Activated CD4-positive, alpha-beta T cell treated with anti-CD3 and anti-CD28 coated beads for 48 hours (primary cell): ENCODE measurements at places on chromosomes 3 and 15.

DNA sequence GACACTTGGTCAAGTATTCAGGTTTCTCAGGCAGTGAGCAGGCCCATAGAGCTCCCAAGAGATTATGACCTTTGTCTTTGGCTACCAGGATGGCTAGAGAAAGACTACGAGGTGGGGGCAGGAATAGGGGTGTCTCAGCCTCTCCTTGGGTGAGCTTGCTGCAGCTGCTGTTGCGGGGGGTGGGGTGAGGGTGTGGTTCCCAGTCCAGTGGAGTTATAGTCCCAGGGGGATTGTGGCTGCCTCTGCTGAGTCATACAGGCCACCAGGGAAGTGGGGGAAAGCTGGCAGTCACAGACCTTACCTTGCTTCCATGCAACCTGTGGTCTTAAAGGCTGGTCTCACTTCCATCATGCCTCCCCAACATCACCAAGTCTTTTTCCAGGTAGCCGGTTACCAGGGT, 31.7 kb downstream of the ATP2C1 start:
- DNase-seq: no peak

GRCh38 chr15:77013776-77014131, 18.8 kb downstream of the PSTPIP1 start:
- DNase-seq: peak; percentile 90

DNA sequence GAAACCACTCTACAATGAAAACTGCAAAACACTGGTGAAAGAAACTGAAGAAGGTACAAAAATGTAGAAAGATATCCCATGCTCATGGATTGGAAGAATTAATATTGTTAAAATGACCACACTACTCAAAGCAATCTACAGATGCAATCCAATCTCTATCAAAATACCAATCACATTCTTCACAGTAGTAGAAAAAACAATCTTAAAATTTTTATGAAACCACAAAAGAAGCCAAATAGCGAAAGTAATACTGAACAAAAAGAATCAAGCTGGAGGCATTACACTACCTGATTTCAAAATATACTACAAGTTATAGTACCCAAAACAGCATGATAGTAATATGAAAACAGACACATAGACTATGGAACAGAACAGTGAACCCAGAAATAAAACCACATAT, 36.9 kb downstream of the TXNRD3 start:
- no peak for DNase-seq

- no peak for DNase-seq
Measured at GRCh38 chr3:74137790-74138189, 476.7 kb downstream of the CNTN3 start.

DNA sequence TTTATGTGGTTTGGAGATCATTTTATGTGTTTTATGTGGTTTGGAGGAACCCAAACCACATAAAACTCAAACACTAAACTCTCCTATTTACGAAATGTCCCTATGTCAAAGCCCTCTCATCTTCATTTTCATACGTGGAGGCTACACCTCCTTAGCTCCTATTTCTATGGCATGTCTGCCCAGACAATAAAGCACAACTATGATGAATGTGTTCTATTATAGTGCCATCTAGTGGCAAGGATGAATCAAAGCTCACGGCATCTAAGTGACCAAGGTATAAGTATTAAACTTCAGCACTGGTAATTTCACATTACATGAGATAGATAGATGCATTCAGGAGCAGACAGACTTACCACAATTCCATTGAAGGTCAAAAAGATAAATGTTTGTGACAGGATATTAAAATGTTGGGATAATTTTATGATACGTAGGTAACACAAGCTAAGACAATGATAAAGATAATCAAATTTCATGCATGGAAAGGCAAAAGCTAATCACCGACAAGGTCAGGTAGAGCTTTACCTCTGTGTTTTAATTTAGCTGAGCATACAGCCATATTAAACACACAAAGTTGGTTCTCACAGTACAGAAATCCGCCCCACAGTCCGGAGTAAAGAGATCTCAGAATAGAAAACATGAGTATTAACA, 130.6 kb upstream of the FHIT start:
- peak; percentile 4 for DNase-seq

- no peak for DNase-seq
Measured at GRCh38 chr15:81378443-81378842, 4.4 kb upstream of the TMC3 start.

DNA sequence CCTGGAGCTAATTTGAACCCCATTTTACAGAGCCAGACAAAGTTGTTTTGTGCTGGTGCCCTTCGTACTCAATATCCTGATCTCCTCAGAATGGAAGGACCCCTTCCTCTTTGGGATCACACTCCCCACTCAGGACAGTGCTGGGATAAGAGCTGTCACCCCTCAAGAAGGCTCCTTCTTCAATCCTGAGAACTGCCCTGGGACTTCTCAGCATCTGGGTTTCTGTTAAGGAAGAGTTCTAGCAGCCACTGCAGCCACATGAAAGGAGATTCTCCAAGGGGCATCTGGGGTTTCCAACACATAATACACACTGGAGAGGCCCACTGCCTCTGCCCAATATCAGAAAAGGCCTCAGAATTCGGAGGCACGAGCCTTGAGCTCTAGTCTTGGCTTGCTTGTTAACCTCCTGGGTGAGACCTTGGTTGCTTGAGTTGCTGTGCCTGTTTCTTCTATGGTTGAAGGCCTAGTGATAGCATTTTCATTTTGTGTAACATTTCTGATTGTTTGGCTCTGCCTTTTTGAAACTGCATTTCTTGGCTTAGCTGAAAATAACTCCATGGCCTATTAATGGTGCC, 78.8 kb upstream of the NMNAT3 start:
- DNase-seq: no peak

DNA sequence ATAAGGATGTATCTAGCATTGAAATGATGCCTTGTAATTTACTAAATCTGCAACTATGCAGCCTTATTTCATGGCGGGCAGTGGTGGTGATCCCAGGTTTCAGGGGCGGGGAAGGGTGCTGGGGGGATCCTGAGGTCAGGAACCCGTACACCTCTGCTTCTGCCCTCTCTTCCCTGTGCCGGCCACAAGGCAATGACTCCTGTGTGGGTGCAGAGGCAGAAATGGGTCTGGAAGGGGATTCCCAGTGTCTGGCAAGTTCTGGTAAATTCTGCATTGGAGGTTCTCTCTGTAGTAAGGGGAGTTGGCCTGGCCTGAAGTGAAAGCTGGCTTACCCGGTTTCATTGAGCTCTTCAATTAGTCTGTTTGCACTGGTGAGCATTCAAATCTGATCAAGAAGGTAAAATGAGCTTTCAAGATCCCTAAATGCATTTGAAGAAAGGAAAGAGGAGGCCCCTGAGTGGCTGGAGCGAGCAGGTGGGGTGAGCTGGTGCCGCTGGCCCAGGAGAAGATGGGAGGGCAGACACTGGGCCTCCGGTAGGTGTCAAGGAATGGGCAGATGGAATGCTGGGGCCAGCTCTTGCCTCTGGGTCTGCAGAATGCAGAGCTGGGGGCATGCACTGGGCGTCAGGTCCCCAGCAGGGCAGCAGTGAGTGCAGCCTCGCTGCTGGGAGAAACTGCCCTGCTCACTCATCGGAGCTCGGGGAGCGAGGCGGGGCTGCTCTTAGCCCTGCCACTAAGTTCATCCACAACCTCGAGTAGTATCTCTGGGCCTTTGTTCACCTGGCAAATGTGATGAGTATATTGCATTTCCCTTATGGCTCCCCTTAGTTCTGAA, 13.7 kb downstream of the NRROS start:
- DNase-seq: no peak

DNA sequence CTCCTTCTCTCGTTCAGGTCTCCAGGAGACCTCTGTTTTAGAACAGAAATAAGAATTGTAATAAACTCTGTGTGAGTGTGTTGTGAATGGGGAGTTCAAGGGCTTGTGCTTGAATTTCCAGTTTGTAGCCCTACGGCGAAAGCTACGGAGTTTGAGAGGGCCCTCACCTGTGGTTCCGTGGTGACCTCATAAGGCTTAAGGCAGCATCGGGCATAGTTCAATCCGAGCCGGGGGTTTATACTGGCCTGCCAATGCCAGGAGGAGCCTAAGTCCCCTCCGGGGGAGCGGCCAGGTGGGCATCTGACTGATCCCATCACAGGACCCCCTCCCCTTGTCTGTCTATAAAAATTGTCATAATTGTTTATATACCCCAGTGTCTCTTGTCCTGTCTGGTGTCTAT, 43.7 kb downstream of the ZBTB11 start:
- DNase-seq: no peak

DNA sequence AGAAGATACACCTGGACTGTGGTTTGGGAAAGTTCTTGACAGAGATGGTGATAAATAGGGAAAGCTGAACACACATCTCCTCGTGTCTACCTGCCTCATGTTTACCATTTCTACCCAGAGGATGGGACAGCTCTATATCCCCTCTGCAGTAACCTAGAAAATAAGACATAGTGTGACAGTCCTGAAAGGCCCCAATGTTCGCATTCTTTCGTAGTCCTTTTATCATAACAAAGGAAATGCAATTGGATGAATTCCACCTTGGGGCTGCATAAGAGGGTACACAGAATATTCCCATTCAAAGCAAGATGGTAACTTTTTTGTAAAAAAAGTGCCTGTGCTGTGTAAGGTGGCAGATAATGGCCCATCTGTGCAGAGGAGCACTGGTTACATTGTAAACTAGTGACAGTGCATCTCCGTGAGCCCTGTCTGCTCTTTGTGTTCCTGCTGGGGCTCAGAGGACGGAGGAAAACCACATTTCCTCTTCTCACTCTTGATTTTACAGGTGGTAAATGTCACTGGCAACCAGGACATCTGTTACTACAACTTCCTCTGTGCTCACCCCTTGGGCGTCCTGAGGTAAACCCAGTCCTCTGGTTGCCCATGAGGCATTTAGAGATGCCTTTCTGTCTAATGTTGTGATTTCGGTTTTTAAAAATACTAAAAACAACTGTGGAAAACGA, 74.3 kb downstream of the SIDT1 start:
- peak; percentile 61 for DNase-seq

- peak; percentile 63 for DNase-seq
Measured at GRCh38 chr3:45528429-45528828, 66.1 kb upstream of the LIMD1 start.

- DNase-seq: no peak
Measured at GRCh38 chr3:64919934-64920333, 232.1 kb upstream of the ADAMTS9 start.

GRCh38 chr3:29559741-29560465, 279.0 kb downstream of the RBMS3 start:
- DNase-seq: no peak

DNA sequence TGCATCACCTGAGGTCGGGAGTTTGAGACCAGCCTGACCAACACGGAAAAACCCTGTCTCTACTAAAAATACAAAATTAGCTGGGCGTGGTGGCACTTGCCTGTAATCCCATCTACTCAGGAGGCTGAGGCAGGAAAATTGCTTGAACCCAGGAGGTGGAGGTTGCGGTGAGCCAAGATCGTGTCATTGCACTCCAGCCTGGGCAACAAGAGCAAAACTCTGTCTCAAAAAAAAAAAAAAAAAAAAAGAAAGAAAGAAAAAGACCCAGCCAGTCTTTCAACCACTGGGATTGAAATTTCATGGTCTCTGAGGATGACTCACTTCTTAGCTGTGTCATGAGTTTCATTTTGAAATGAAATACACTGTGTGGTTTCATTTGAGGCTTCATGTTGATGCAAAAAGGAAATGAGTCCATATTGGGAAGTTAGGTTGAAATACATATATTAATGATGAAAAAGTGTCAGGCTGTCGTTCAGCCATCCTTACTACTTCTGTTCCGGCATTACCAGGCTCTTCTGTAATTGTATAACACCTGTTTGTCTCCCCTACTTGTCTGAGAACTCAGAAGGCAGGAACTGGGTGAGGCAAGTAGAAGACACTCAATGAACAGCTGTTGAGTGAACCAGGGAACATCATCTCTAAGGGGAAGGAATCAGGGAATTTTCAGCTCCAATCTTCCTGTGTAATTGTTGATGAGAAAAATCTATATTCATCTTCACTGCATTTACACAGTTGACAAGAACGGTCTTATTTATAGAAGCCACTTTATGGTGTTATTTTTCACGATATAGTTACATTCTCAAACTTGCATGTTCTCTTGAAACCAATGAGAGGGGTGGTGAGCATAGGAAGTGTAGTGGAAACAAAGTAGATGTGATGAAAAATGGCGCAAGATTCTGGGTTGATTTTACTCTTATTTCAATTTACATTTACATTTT, 87.4 kb downstream of the NFKBIZ start:
- DNase-seq: peak; percentile 24

DNA sequence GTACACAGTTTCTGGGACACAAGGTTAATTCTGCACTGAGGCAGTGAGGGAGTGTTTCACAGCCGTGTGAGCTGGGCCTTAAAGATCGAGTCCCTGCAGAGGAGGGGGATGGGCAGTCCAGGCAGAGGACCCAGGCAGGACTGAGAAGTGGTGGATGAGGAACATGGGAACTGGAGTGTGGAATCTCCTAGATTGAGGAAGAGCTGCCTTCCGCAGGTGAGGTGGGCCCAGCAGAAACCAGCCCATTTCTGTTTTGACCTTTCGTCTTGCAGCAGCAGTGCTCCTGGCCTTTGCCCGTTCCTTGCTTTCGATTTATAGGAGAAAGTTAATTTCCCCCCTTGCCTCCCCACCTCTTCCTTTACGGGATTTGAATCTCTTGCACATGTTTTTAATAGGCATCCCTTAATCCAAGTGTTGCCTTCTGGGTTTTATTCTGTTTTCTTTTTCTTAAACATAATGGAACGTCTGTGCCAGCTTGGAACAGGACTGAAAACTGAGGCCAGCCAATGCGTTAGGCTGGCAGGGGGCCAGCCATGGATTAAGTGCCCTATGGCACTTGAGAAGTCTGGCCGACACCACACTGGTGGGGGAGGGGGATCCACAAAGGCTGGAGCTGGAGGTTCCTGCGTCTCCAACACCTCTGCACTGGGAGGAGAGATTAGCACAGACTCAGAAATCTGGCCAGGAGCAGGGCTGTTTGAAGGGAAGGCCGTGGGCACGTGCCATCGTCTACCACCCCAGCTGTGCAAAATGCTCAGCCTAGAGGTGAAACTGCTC, 78.1 kb downstream of the AAGAB start:
- DNase-seq: no peak

DNA sequence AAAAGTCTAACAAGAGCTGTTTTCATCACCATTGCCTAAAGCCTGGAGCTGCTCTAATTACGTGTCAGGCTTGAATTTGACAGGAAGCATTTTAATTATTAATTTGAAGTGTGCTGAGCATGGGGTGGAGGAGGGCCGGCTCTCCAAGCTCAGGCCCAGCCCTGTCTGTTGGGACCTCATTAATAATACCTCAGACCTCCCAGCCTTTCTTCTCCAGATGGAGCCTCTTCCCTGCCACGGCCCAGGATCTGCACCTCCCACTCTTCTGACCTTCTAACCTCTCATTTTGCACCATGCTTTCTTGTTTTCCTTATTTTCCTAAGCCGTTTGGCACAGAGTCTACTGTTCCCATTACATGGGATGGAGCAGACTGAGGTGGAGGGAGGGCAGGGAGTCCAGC, 30.0 kb downstream of the INSYN1 start:
- DNase-seq: no peak

- no peak for DNase-seq
Measured at GRCh38 chr3:124491098-124491497, 239.2 kb upstream of the UMPS start.

- DNase-seq: no peak
Measured at GRCh38 chr3:192896208-192896607, 21.4 kb downstream of the MB21D2 start.
